Fibroblast of upper back skin (primary cell): ENCODE measurements at places on chromosomes 12 and 14.

GRCh38 chr14:100864206-100864605 is 38.3 kb downstream of the MEG3 start:
- no peak for DNase-seq

- peak; percentile 56 for DNase-seq
Measured at GRCh38 chr14:52876311-52876710, 74.5 kb downstream of the FERMT2 start.

DNA sequence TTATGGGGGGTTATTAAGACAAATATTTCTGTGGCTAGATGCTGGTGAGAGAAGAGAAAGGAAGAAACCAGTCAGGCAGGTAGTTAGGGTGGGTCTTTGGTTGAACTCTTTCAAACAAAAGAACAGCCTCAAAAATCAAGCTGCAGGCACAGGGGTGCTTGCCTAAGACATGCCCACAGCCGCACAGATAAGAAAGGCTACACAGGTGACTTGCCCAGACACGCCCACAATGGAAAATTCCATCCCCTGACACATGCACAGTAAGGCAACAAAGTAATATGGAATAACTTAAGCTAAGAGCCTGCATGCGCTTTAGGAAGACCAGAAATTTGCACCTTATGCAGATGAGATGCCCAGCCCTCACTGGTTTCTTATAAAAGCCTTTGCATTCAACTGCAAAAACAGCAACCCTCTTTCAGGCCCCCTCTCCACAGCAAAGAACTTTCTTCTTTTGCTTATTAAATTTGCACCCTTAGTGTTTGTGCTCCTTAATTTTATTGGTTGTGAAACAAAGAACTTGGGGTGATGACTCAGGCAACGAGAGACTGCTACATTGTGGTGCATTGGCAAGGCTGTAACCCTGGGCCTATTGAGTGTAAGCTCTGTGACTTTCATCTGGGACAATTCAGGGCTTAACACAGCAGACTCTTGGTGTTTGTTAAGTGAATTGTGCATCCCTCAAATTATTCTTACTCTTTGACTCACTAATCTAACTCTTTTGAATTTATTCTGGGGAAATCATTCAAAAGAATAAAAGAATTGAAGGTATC is 149.4 kb downstream of the RPAP3 start:
- no peak for DNase-seq

DNA sequence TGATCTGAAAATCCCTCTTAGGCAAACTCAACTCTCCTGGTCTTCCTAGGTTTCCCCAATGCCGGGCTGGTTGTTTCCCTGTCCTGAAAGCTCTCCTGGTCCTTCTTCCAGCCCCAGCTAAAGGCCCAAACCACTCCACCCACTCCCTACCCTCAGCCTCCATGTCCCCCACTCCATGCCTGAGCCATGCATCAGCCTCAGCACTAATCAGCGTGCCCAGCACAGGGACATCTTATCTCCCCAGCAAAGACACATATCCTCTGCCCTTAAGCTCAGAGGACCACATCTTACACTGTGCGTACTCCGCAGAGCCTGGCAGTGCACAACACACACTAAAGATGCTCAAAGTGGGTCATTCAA is 25.9 kb downstream of the ACTN1 start:
- DNase-seq, result no peak

DNA sequence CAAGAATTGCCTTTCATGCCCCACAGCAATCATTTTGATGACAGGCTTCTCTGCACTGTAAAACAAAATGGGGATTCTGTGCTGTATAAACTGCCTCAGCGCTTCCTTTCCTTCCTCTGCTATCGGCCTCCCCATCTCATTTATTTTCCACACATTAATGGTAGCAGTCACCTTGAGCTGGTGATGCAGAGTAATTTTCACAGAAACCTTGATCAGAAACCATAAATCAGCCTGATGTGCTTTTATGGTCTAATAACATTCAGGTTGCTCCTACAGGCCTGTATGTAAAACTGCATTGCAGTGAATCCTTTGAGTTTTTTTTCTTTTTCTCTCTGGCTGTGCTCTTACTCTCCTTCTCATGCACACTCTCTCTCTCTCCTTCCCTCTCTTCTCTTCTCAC is 578.4 kb upstream of the STXBP6 start:
- no peak for DNase-seq

GRCh38 chr12:4178424-4179170 is 95.0 kb upstream of the CCND2 start:
- DNase-seq, result no peak

- DNase-seq, result peak; percentile 67
Measured at GRCh38 chr14:104680806-104681688, 8.4 kb upstream of the INF2 start.

DNA sequence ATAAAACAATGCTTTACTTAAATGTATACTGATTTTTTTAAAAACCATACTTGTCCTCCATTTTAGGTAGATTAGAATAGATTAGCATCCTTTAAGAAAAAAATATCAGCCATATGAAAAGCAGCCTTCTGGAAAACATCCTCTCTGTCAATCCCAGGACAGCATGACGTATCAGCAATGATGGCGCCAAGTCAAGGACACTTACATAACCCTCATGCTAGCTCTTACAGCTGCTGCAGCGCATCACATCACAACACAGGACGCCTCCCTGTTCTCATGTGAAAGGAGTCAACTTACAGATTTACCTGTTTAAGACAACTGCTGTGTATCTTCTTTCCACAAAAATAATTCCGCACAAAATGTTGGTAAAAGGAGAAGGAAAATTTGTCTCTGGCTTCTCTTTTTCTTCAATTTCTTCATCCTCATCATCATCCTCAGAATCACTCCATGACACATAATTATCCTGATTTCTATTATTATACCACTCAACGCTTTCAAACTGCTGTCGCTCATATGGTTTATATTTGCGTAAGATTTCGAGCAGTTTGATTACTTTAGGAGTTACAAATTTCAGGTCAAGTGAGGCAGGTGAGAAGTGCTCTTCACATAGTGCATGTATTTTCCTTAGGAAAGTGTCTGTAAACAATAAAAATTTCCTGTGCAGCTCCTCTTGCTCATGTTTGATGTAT is 33.3 kb downstream of the DICER1 start:
- DNase-seq, result no peak

GRCh38 chr14:43369710-43370564 is 1137.1 kb downstream of the FSCB start:
- no peak for DNase-seq

GRCh38 chr12:98656289-98657101 is 11.4 kb downstream of the APAF1 start:
- no peak for DNase-seq

- DNase-seq, result no peak
Measured at GRCh38 chr14:73381380-73382013, 76.8 kb downstream of the NUMB start.

GRCh38 chr12:96143392-96143791 is 50.8 kb upstream of the ELK3 start:
- DNase-seq, result no peak

GRCh38 chr14:101716077-101716950 is 45.2 kb upstream of the PPP2R5C start:
- no peak for DNase-seq

DNA sequence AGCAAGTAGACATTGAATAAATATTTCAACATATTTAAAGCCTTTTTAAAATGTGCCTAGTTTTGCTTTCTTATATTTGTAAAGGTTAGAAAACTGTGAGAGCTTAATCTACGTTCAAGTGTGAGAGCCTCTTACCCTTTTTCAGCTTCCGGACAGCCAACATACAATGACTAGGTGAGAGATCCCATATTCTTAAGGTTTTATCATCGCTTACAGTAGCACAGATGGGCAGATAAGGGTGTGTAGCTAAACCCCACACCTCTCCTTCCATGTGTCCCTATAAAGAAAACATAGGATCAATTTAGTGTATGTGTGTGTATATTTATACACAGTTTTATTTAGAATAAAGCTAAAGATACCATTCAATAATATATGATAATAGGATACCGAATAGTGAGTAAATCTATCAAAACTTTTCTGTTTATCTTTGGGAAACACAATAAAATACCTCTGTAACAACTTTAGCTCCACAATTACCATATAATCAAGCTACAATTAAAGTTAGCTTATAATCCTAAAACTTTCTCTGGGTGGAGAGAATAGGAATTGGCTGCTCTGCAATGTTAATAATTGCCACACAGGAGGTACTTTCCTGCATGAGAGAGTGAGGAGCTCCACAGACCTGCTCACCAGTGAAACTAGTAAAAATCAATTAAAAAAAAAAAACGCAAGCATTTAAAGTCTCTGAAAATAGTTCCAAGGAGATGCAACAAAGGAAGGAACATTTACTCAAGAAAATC is 110.8 kb downstream of the EML5 start:
- no peak for DNase-seq

DNA sequence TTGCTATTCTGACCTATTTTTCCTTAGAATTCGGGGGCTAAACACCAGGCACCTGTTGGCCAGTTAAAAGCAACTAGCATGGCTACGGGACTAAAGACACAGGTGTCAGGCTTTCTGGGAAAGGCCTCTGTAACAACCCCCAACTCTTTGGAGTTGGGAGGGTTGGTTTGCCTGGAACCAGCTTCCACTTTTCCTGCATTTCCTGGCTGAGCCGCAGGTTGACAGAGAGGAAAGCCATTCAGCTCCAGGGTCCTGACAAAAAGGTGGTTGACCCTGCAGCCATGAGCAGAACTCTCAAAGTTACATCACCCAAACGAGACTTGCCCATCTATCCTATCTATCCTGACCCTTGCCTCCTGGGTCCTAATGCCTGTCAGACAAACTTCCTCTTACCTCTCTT is 375.4 kb upstream of the SFSWAP start:
- no peak for DNase-seq

GRCh38 chr12:131381716-131382430 is 329.0 kb upstream of the SFSWAP start:
- no peak for DNase-seq

DNA sequence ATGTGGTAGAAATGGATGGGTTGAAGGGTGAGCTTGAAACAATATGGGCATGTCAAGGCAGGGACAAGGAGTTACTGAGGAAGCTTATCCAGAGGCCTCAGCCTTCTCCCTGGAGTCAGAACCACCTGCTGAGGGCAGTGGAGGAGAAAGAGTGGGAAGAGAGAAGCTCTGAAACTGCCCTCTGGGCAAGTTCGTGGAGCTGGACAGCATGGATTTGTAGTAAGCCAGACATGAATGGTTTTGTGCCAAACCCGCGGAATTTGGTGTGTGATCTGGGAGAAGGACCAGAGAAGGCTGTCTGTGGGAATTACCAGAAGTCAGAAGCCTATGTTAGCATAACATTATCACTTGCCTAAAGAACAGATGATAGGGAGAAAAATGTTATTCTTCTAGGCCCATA is 164.8 kb downstream of the SLC41A2 start:
- DNase-seq, result peak; percentile 64

DNA sequence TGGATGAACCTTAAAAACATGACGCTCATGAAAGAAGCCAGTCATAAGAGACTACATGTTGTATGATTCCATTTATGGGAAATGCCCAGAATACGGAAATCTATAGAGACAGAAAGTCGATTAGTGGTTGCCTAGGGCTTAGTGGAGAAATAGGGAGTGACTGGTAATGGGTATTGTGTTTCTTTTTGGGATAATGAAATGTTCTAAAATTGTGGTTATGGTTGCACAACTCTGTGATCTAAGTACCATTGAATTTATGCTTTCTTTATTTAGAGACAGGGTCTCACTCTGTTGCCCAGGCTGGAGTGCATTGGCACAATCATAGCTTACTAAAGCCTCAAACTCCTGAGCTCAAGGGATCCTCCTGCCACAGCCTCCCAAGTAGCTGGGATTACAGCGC is 8.0 kb downstream of the RBMS2 start:
- no peak for DNase-seq

- no peak for DNase-seq
Measured at GRCh38 chr12:110244829-110245228, 36.2 kb upstream of the ATP2A2 start.

DNA sequence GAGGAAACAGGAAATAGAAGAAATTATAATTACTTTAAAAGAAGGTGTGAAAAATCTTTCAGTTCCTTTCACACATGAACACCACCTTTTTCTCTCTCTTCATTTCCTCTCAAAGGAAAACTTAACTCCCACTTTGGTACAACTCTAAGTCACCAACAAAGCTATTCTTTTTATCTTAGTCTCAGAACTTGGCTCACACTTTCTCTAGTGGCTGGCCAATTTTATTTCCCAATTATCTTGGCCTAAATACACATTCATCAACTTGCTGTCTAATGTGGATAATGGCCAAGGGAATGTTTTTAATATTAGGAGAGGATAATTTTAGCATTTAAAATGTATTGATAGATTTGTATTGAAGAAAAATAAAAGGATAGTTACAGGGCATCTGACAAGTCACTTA is 64.5 kb upstream of the NAV3 start:
- no peak for DNase-seq

- peak; percentile 34 for DNase-seq
Measured at GRCh38 chr12:86723326-86723725, 467.1 kb upstream of the MGAT4C start.

GRCh38 chr14:56324454-56324853 is 206.2 kb downstream of the PELI2 start:
- DNase-seq, result peak; percentile 81

DNA sequence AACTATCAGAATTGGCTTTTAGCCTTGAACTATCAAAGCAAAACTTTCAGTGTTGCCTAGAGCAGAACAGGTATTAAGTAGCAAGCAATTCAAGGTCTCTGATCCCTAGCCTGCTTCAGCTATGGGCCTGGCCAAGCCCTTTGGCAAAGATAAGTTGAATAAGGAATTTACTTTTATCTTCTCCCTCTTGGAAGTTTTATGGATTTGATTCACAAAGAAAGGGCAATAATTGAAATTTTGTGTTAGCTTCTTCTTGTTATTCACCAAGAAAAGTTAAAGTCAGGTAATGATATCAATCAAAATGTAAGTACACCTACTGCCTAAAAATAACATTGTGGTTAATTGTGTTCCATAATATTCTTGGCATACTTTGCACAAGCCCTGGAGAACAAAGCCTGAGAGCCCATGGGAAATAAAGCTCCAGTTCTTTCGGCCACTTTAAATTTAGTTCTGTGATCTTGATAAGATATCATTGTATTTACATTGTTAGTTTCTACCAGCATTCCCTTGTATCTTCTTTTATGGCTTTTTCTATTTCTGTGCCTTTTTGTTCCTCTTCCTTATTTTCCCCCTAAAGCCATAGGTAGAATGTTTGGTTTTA is 158.0 kb downstream of the RAD51B start:
- DNase-seq, result no peak

DNA sequence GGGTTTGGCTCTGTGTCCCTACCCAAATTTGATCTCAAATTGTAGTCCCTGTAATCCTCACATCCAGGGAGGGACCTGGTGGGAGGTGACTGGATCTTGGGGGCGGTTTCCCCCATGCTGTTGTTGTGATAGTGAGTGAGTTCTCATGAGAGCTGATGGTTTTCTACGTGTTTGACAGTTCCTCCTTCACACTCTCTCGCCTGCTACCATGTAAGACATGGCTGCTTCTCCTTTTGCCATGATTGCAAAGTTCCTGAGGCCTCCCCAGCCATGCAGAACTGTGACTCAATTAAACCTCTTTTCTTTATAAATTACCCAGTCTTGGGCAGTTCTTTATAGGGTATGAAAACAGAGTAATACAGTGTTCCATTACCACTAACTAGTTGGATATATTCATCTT is 10.3 kb upstream of the LRRC23 start:
- DNase-seq, result no peak

GRCh38 chr14:95330591-95331370 is 11.1 kb upstream of the CLMN start:
- DNase-seq, result no peak

- DNase-seq, result peak; percentile 50
Measured at GRCh38 chr12:83128540-83128939, 441.8 kb downstream of the TMTC2 start.
